ENCODE measurements at places on chromosomes 7 and 10. TPM values are rescaled to one million over a fixed set of nuclear protein-coding genes. Genes with fewer than 3 reads are reported as not detected.

Gene ADCYAP1R1
- not detected for total RNA-seq

DNA sequence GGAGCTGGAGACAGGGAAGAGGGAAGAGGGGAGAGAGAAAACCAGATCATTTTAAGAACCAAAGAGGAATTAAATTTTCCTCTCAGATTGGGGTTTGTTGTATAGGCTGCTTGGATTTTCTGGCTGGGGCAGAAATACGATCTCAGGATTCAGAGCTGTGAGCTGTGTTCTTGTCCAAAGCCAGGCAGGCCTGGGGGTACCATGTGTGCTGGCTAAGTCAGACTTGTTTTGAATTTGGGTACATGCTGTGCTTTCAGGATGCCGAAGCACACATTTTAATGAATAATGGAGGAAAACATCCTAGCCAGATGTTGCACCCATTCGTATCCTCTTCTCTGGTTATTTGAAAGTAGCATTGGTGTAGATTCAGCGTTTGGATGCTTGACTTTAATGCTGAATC lies 170.3 kb upstream of the PODXL start:
- H3K36me3 ChIP-seq, result no peaks in the 10 kb centered on the region
- no peak overlapping the region for H3K4me3 ChIP-seq
- H3K4me1 ChIP-seq, result no peaks in the 10 kb centered on the region
- DNase-seq, result no peak
- peaks cover 11% of the 10 kb centered on the region for H3K27me3 ChIP-seq

DNA sequence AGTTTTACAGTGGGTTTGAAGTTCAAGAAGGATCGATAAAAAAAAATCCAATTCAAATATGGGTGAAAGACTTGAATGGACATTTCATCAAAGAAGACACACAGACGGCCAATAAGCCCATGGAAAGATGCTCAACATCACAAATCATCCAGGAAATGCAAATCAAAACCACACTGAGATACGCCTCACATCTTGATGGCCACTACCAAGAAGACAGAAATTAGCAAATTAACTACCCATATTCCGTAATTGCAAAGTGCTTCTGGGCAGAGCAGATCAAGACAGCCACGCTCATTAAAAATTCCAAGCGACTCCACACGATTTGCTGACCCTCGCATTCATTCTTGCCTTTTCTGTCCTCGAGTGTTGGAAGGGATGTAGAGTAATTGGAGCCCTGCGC lies 34.1 kb upstream of the PPP2R2D start:
- DNase-seq, result no peak
- H3K27me3 ChIP-seq, result peaks cover 10% of the 10 kb centered on the region
- no peaks in the 10 kb centered on the region for H3K4me1 ChIP-seq
- H3K4me3 ChIP-seq, result no peak overlapping the region
- H3K36me3 ChIP-seq, result no peaks in the 10 kb centered on the region
- no peak overlapping the region for H3K27ac ChIP-seq

DNA sequence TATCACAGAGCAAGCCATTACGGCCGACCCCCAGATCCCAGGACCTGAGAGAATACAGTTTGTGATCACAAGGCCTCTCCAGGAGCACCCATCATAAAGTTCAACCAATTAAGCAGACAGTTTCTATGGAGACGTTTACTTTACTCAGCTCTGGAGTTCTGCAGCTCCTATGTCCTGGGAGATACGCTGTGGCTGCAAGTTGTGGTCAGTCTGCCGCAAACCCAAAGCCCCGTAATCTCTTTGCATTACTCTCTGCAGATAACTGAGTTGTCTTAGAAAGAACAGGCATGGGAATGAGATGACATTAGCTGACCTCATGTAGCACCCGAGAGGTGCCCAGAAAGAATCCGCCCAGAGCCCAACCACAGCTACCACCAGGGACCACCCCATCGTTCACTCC lies 305.1 kb downstream of the FGFR2 start:
- no peaks in the 10 kb centered on the region for H3K27me3 ChIP-seq
- H3K36me3 ChIP-seq, result no peaks in the 10 kb centered on the region
- H3K4me3 ChIP-seq, result no peak overlapping the region

- no peak overlapping the region for H3K4me3 ChIP-seq
- H3K36me3 ChIP-seq, result no peaks in the 10 kb centered on the region
- DNase-seq, result no peak
- H3K27ac ChIP-seq, result no peak overlapping the region
These were observed 135.7 kb downstream of the DYNC2I1 start for GRCh38 chr7:158991824-158992621.

Gene APBB1IP
- total RNA-seq, result 0.24 TPM

- H3K27me3 ChIP-seq, result peaks cover 52% of the 10 kb centered on the region
- peaks cover 15% of the 10 kb centered on the region for H3K4me1 ChIP-seq
- DNase-seq, result no peak
- no peak overlapping the region for H3K27ac ChIP-seq
These were observed 11.3 kb downstream of the NFKB2 start for GRCh38 chr10:102406815-102407214.

DNA sequence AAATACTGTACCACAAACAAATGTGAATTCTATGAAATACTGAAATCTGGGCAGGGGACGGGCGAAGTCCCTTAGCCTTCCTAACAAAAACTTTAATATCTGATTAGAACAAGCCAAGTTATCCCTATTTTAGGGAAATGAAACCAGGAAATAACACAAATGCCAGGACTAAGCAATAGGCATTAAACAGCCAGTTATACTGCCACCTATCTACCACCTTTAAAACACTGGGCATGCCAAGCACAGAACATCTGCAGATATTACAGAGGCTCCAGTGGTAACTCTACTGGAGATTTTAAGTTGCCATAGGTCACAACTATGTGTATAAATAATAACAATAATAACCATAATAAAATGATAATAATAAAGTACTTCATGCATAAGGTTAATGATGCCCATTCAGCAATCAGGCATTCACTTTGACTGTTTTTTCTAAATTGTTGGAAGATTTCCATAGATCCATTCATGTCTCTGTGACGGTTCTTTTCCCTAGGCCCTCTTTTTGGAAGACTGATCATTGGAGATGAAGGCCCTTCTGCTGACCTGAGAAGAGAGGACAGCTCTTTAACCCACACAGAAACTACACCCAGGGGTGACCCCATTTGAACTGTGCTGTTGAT lies 195.7 kb downstream of the CACNA2D1 start:
- DNase-seq, result no peak
- H3K27me3 ChIP-seq, result no peaks in the 10 kb centered on the region
- H3K4me1 ChIP-seq, result no peaks in the 10 kb centered on the region
- no peaks in the 10 kb centered on the region for H3K36me3 ChIP-seq

Gene POLD2
- total RNA-seq, result 95.4 TPM

GRCh38 chr10:124648738-124649137 lies 95.4 kb downstream of the FAM53B start:
- no peak overlapping the region for H3K4me3 ChIP-seq
- no peaks in the 10 kb centered on the region for H3K27me3 ChIP-seq
- H3K4me1 ChIP-seq, result no peaks in the 10 kb centered on the region
- no peaks in the 10 kb centered on the region for H3K36me3 ChIP-seq
- DNase-seq, result no peak
- peak overlapping the region; percentile 21 for H3K27ac ChIP-seq

DNA sequence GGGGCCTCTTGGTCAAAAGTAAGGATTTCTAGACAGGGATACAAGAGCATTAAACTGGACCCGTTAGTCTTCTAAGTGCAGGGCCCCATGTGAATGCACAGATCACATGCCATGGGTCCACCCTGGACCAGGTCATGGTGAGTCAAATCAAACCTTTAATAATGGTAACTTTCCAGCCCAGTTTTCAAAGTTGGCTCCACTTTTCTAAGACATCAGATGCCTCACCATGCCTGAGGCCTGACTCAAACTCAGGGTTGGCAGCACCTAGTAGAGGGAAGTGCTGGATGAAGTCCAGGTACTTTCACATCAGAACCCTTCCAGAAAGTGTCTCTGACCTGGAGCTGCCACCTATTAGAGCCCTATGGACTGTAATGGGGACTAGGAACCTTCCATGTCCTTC lies 9.7 kb upstream of the SMIM30 start:
- peaks cover 4% of the 10 kb centered on the region for H3K27me3 ChIP-seq
- no peaks in the 10 kb centered on the region for H3K36me3 ChIP-seq
- H3K4me3 ChIP-seq, result no peak overlapping the region
- H3K4me1 ChIP-seq, result no peaks in the 10 kb centered on the region
- DNase-seq, result no peak

Gene ATXN7L1
- total RNA-seq, result 18.3 TPM

GRCh38 chr7:130400120-130400572 lies 19.9 kb downstream of the CPA1 start:
- DNase-seq, result no peak
- H3K4me3 ChIP-seq, result no peak overlapping the region
- H3K36me3 ChIP-seq, result peaks cover 18% of the 10 kb centered on the region
- H3K27me3 ChIP-seq, result no peaks in the 10 kb centered on the region

Gene AGR3
- total RNA-seq, result 5.8 TPM

Gene C10orf53
- total RNA-seq, result not detected

DNA sequence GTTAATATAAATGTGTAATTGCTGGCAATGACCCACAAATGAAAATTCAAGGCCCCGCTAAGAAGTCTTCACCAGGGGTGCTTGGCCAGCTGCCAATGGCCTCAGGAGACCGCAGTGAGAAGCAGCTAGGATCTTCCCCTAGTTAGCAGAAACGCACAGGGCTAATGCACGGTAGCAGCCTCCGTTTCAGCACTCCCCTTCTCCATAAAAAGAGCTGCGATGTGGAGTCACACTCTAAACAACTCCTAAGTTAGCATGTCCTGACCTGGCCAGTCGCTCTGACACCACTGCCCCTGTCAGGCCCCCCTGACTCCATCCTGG lies 139.0 kb downstream of the SEPTIN14 start:
- no peak overlapping the region for H3K27ac ChIP-seq
- no peaks in the 10 kb centered on the region for H3K36me3 ChIP-seq
- no peaks in the 10 kb centered on the region for H3K4me1 ChIP-seq
- no peak for DNase-seq

Gene CDNF
- total RNA-seq, result 2.3 TPM

Gene GJC3
- 0.27 TPM for total RNA-seq

All from progenitor cell of endocrine pancreas (in vitro differentiated cells).